DMS53 (cell line): ENCODE measurements at places on chromosomes 13 and 19.
A peak's percentile ranks its signal among the peaks of the same experiment; 100 is the strongest.

DNA sequence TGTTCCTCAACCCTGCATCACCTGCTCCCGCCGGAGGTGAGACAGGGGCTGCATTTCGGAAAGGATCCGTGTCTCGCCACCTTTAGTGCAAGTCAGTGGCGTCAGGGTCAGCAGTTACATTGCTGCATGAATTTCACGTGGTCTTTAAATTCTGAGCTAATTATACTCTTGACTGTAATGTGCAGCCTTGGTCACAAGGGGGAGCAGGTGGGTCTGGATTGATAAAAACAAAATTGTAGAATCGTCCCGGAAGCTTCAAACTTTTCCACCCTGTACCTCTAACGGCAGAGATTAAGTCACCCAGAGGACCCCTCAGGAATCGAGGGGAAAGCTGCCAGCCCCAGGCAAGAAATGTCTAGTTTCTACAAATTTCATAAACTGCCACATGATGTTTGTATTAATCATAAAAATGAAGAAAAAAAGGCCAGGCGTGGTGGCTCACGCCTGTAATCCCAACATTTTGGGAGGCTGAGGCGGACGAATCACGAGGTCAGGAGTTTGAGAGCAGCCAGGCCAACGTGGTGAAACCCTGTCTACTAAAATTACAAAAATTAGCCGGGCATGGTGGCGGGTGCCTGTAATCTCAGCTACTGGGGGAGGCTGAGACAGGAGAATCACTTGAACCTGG is 20.2 kb downstream of the BBC3 start:
- DNase-seq, result peak; percentile 87

DNA sequence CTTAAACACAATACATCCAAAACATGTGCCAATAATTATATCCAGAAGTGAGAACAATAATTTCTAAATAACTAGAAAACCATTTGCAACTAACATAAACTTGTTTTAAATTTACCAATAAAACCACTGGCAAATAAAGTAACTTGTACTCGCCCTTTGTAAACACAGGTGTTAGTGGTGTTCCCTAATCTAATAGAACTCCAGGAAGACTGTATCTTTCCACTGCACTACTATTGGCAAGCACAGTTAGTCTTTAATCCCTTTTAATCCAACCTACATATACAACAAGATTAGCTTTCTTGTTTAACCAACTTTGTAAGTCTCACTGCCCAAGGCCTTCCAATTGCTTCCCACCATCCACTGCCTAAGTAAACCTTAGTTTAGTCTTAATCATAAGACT is 79.5 kb downstream of the PCDH9 start:
- DNase-seq, result no peak

GRCh38 chr13:19519049-19519448 is 42.3 kb downstream of the TPTE2 start:
- no peak for DNase-seq

DNA sequence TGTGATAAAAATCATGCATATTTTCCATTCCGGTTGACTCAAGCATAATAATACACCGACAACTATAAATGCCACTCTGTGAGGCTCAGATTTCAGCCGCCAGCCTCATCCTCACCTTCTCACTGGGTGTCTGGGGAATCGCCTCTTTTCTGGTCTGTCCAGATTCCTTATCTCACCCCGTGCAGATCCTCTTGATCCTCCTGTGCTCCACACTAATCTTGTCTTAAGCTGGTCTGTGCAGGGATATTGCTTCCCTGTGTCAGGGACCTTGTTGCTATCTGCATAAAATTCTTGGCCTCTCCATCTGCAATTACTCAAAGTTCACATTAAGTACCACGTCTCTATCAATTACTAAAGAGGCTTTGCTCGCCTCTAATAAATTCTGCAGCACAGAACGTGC is 116.6 kb upstream of the SPACA7 start:
- no peak for DNase-seq

- DNase-seq, result no peak
Measured at GRCh38 chr19:16946951-16947940, 58.4 kb downstream of the F2RL3 start.

GRCh38 chr19:16023146-16023915 is 53.0 kb upstream of the TPM4 start:
- DNase-seq, result no peak

DNA sequence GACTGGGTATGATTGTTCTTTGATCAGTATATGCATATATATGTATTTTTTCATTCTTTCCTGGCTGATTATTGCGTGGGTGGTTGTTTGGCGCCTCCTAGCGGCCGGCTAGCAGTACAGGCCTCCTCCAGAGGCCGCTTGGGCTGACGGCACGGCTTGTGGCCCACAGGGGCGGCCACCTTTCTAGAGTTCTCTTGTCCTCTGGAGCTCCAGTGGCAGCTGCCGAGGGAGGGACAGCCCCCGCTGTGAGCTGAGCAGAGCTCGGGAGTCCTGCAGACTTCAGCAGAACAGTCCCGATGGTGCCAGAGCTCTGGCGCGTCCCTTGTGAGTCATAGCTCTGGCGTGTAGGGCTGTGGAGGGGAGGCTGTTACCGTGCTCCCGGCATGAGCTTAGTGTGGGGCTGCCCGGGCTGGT is 22.5 kb upstream of the ZNF429 start:
- DNase-seq, result peak; percentile 93
